MCF 10A (cell line): ENCODE measurements at places on chromosomes 7 and 10. TPM values are rescaled to one million over a fixed set of nuclear protein-coding genes. Genes with fewer than 3 reads are reported as not detected.

DNA sequence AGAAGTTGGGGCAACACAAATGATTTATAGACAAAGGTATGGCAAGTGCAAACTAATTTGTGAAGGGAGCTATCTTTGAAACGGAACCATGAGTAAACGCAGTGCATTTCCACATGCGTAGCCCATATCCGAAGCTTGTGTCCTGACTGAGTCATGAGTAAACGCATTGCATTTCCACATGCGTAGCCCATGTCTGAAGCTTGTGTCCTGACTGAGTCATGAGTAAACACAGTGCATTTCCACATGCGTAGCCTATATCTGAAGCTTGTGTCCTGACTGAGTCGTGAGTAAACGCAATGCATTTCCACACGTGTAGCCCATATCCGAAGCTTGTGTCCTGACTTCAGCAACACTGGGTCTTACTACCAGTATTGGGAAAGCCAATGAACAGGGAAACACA lies 95.0 kb downstream of the CELF2 start:
- no peaks in the 10 kb centered on the region for H3K4me1 ChIP-seq
- H3K36me3 ChIP-seq, result no peaks in the 10 kb centered on the region
- peak; percentile 74 for DNase-seq
- H3K27ac ChIP-seq, result no peak overlapping the region
- no peak overlapping the region for H3K4me3 ChIP-seq

DNA sequence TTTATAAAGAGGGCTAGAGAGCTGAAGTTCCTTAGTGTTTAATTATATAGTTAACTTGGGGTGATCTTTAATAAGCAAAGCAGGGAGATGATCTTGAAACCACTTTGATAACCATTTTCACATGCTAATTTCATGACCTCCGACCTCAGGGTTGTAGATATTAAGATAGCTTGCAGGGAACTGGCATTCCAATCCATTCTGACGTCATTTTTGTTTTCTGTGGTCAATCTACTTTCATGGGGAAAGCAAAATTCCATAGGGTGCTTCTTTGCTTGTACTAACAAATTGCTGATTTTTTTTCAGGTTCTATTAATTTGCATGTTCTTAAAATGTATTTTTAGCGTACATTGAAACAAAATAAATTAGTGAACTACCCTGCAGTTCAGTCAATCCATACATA lies 139.3 kb downstream of the CDCA7L start:
- DNase-seq, result no peak
- no peaks in the 10 kb centered on the region for H3K36me3 ChIP-seq
- no peak overlapping the region for H3K4me3 ChIP-seq
- H3K27ac ChIP-seq, result no peak overlapping the region
- no peaks in the 10 kb centered on the region for H3K4me1 ChIP-seq

DNA sequence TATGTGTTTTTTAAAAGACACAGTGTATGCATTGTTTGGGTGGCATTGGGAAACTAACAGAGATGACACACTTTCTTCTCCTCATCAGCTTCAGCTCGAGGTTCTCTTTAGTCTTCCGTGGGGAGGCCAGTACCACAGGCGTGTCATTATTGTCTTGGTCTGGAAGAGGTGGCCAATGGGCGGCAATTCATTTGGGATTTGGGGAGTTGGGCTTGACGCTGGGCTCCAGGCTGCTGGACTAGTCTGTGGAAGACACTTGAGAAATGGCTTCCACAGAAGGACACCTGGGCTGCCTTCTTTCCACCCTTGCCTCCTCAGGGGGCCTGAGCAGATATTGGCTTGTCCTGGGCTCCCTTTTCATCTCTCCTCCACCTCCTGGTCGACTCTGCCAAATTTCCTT lies 192.2 kb downstream of the SH2D4B start:
- no peaks in the 10 kb centered on the region for H3K36me3 ChIP-seq
- DNase-seq, result no peak
- peaks cover 21% of the 10 kb centered on the region for H3K27me3 ChIP-seq
- H3K4me1 ChIP-seq, result no peaks in the 10 kb centered on the region

DNA sequence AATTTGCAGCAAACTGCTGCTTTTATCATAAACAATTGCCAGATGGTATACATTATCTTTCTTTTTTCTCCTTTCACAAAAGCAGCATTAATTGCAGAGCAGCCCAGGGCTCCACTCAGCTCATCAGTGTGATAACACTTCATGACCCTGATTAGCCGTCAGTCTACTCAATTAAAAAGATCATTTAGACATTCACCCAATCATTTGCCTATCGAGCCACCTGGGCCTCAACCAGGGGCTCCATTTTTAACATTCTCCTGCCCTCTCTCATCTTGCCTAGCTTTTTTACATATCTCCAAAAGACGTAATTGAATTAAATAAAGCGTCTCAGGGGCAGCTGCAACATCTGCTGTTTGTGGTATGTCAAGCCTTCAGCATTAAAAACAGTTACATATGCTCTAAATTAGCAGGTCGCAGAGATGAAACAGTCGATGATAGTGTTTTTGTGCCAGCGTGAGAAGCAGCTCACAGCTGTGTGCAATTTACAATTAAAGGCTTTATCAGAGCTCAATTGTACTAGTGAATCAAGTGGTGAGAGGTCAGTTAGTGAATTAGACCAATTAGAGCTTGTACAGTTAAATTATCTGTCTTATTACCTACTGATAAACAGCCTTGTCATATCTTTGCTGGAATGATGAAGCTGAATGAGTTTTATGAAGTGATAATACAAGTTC lies 522.5 kb downstream of the ETV1 start:
- peaks cover 50% of the 10 kb centered on the region for H3K27me3 ChIP-seq
- H3K4me1 ChIP-seq, result no peaks in the 10 kb centered on the region
- no peak overlapping the region for H3K27ac ChIP-seq
- DNase-seq, result no peak
- no peak overlapping the region for H3K4me3 ChIP-seq

GRCh38 chr10:102819054-102819453 lies 18.2 kb downstream of the CYP17A1 start:
- H3K4me1 ChIP-seq, result no peaks in the 10 kb centered on the region
- no peaks in the 10 kb centered on the region for H3K27me3 ChIP-seq
- peaks cover 28% of the 10 kb centered on the region for H3K36me3 ChIP-seq
- DNase-seq, result no peak
- H3K27ac ChIP-seq, result no peak overlapping the region

- DNase-seq, result no peak
- no peak overlapping the region for H3K4me3 ChIP-seq
- H3K4me1 ChIP-seq, result peaks cover 17% of the 10 kb centered on the region
These were observed 21.1 kb downstream of the GATA3 start for GRCh38 chr10:8075282-8076260.

- H3K27me3 ChIP-seq, result peaks cover 27% of the 10 kb centered on the region
- H3K4me1 ChIP-seq, result no peaks in the 10 kb centered on the region
- DNase-seq, result no peak
- no peak overlapping the region for H3K27ac ChIP-seq
These were observed 54.1 kb downstream of the NRAP start for GRCh38 chr10:113609704-113610108.

GRCh38 chr10:95397747-95398146 lies 106.9 kb upstream of the PDLIM1 start:
- no peak overlapping the region for H3K4me3 ChIP-seq
- DNase-seq, result no peak
- H3K36me3 ChIP-seq, result no peaks in the 10 kb centered on the region
- peaks cover 17% of the 10 kb centered on the region for H3K4me1 ChIP-seq
- no peaks in the 10 kb centered on the region for H3K27me3 ChIP-seq

GRCh38 chr7:76372984-76373833 lies 14.4 kb upstream of the YWHAG start:
- no peak overlapping the region for H3K4me3 ChIP-seq
- H3K27me3 ChIP-seq, result no peaks in the 10 kb centered on the region
- DNase-seq, result peak; percentile 38
- peak overlapping the region; percentile 49 for H3K27ac ChIP-seq
- peaks cover 10% of the 10 kb centered on the region for H3K4me1 ChIP-seq
- H3K36me3 ChIP-seq, result no peaks in the 10 kb centered on the region

- no peaks in the 10 kb centered on the region for H3K36me3 ChIP-seq
- H3K4me3 ChIP-seq, result no peak overlapping the region
- no peaks in the 10 kb centered on the region for H3K27me3 ChIP-seq
- H3K4me1 ChIP-seq, result peaks cover 4% of the 10 kb centered on the region
These were observed 51.1 kb upstream of the AHR start for GRCh38 chr7:17247357-17247756.

GRCh38 chr7:158650821-158651225 lies 53.8 kb downstream of the NCAPG2 start:
- H3K27me3 ChIP-seq, result no peaks in the 10 kb centered on the region
- H3K4me1 ChIP-seq, result peaks cover 17% of the 10 kb centered on the region
- H3K4me3 ChIP-seq, result no peak overlapping the region

The UPK3BL1 gene
- 16.1 and 22.6 TPM in 2 replicates for total RNA-seq

DNA sequence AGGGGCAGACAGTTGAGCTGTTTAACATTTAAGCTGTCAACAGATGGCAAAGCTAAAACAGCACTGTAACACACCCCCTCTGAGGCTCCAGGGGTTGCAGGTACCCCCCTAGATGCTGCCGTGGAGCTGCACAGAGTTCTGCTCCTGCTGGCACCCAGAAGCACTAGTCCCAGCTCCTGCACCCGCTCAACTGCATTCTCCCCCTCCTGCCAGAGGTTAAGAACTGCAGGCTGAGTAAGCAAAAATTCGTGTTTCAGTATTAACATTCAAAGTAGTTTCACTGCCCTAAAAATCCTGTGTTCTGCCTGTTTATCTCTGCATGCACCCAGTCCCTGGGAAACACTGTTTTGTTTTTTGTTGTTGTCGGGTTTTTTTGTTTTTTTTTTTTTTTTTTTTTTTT lies 790.8 kb upstream of the KCND2 start:
- H3K27ac ChIP-seq, result no peak overlapping the region
- peak; percentile 42 for DNase-seq
- no peaks in the 10 kb centered on the region for H3K4me1 ChIP-seq
- no peak overlapping the region for H3K4me3 ChIP-seq

- H3K27ac ChIP-seq, result no peak overlapping the region
- H3K4me3 ChIP-seq, result no peak overlapping the region
- no peaks in the 10 kb centered on the region for H3K4me1 ChIP-seq
- no peaks in the 10 kb centered on the region for H3K36me3 ChIP-seq
- no peak for DNase-seq
These were observed 240.0 kb upstream of the AUTS2 start for GRCh38 chr7:69358163-69358821.

DNA sequence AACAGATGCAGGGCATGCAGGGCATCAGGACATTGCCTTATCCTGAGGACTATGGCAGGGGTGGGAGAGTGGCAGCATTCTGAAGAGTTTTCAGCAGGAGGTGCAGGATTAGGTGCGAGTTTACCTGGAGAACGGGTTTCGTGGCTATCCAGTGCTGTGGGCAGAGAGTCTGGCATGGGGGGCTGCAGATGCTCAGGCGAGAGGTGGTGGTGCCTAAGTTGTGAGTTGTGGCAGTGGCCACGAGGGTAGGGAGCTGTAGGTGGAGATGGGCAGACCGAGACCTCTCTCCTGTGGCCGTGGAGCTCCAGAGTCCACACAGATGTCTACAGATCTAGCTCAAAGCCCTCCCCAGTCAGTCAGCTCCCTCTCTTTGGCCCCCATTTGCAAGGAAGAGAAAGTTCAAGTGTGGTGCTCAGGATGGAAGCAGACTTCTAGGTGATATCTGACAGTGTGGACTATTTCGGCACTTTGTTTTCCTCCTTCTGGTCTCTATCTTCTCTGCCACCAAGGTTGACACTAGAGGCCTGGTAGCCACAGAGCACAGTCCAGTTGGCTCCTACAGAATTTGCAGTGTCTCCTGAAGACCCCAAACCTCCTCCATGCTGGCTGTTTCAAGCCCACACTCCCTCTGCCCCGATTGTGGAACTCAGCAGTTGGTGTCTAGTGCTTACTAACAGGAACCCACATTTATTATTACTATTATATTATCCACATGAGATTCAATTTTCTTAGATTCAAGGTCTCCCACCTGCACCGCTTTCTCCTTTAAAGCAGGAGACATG lies 955.7 kb upstream of the ZNF722 start:
- H3K27ac ChIP-seq, result no peak overlapping the region
- H3K4me3 ChIP-seq, result no peak overlapping the region
- no peaks in the 10 kb centered on the region for H3K27me3 ChIP-seq
- H3K36me3 ChIP-seq, result peaks cover 6% of the 10 kb centered on the region

The CXCL12 gene
- not detected in 2 replicates for total RNA-seq

- H3K27ac ChIP-seq, result peak overlapping the region; percentile 84
- H3K27me3 ChIP-seq, result no peaks in the 10 kb centered on the region
- peak; percentile 73 for DNase-seq
- no peak overlapping the region for H3K4me3 ChIP-seq
These were observed 228.8 kb downstream of the DKK1 start for GRCh38 chr10:52542906-52543305.

DNA sequence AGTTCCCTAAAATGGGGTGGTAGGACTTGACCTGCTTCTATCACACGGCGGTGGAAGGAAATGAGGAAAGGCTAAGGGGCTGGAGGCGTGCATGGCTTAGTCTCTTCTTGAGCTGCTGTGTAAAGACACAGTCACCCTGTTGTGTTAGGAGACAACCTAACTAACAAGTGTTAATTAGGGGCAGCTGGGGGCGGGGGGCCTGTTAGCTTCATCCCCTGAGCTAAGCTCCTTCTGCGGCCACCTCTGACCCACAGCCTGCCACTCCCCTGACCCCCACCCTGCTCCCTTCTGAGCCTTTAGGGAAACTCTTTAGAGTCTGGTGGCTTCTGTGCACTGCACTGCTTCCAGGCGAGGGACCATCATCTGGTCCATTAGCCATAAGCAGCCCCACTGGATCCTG lies 28.0 kb downstream of the COL17A1 start:
- DNase-seq, result no peak
- no peak overlapping the region for H3K4me3 ChIP-seq
- peaks cover 98% of the 10 kb centered on the region for H3K36me3 ChIP-seq
- no peaks in the 10 kb centered on the region for H3K27me3 ChIP-seq
- peaks cover 32% of the 10 kb centered on the region for H3K4me1 ChIP-seq

- H3K4me1 ChIP-seq, result no peaks in the 10 kb centered on the region
- DNase-seq, result no peak
- H3K27me3 ChIP-seq, result no peaks in the 10 kb centered on the region
- H3K36me3 ChIP-seq, result no peaks in the 10 kb centered on the region
These were observed 442.9 kb downstream of the AUTS2 start for GRCh38 chr7:70040970-70041766.

GRCh38 chr7:4837041-4837802 lies 24.6 kb downstream of the PAPOLB start:
- no peak for DNase-seq
- no peaks in the 10 kb centered on the region for H3K36me3 ChIP-seq
- no peak overlapping the region for H3K4me3 ChIP-seq
- H3K27ac ChIP-seq, result no peak overlapping the region

The FUOM gene
- total RNA-seq, result 16.6 and 22.6 TPM in 2 replicates

The PTPRN2 gene
- 4.0 and 4.5 TPM in 2 replicates for total RNA-seq

GRCh38 chr10:117492504-117492903 lies 50.0 kb upstream of the EMX2 start:
- H3K27me3 ChIP-seq, result peaks cover 33% of the 10 kb centered on the region
- no peak overlapping the region for H3K4me3 ChIP-seq
- no peaks in the 10 kb centered on the region for H3K4me1 ChIP-seq
- no peak for DNase-seq
- no peak overlapping the region for H3K27ac ChIP-seq
